ENCODE measurements at places on chromosomes 1 and 21. TPM values are rescaled to one million over a fixed set of nuclear protein-coding genes. Genes with fewer than 3 reads are reported as not detected.

The WDTC1 gene
- polyA plus RNA-seq = 43.2 TPM

DNA sequence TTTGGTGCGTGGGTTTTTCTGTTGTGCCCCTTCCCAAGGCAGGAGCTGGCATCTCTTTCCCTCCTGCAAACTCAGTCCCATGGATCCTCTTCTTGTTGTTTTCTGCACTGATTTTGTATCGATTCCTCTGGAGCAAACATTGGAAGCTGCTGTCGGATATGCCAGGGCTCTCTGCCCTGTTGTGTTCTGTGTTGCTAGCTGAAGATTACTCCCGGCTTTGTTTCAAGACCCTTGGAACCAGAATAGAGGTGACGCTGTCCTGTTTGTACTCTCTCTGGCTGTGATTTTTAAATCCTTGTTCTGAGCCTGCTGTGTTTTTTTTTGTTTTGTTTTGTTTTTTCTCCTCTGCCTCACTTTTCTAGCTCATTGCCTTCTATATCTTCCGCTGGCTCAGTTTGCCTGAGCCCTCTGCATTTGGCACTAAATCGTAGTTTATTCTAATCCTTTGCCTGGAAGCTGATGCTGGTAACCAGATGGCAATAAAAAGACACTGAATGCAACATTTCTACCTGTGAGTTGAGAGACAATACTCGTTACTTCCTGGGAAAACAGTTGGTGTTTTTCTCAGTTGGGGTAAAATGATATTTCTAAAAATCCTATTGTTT lies 67.0 kb downstream of the BACH1 start:
- DNase-seq = no peak

DNA sequence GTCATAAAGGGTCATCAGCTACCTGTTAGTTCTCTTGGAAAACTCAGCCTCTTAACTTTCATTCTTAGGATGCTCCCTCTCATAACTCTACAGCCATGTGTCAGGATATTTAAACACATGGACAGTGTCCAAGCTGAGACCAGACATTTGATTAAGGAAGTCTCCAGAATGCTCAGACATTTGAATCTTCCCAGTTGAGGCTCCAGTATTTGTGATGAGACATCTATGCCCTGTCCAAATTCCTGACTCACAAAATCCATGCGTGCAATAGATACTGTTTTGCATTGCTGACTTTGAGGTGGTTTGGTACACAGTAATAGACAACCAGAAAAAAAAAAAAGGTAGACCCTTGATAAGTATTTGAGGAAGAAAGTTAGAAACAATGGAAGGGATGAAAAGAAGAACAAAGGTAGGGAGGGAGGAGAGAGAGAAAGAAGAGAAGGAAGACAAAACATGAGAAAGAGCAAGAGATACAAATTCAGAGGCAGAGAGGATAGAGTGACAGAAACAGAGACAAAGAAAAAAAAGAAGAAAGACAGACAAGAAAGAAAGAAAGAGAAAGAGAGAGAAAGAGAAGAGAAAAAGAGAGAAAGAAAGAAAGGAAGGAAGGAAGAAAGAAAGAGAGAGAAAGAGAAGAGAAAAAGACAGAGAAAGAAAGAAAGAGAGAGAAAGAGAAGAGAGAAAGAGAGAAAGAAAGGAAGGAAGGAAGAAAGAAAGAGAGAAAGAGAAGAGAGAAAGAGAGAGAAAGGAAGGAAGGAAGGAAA lies 275.5 kb upstream of the PRMT6 start:
- DNase-seq = no peak

GRCh38 chr1:58827298-58827697 lies 43.5 kb upstream of the JUN start:
- DNase-seq = no peak

DNA sequence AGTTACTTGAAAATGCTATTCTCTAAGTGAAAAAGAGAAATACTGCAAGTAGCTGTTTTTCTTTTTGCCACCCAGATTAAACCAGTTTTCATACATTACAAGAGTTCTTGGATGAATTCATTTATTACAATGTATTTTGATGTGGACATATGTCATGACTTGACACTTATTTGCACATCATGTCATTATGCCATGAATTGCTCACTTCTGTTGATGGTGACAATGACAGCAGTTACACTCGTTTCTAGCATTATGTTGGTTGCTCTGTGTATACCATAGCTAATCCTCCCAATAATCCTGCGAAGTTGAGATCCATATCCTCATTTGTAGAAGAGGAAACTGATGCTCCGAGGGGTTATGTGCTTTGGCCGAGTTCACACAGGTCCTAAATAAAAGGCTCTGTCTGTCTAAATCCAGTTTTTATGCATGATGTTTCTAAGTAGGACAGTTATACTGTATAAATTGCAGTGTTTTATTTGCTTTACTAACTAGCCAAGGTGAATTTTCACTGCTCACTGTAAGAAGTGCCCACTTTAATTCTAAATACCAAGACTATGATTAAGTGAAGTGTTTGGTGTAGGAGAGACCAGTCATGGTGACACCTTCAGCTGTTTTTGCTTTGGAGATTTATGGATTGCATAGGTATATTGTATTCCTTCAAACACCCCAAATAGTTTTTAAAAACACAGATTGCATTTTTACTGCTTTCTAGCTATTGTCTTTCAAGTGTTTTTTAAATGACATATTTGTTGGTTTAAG lies 56.7 kb downstream of the PRDM2 start:
- DNase-seq = no peak

GRCh38 chr1:13749543-13750341 lies 49.8 kb downstream of the PRDM2 start:
- no peak for DNase-seq
